ENCODE measurements at places on chromosomes 16 and 17.

DNA sequence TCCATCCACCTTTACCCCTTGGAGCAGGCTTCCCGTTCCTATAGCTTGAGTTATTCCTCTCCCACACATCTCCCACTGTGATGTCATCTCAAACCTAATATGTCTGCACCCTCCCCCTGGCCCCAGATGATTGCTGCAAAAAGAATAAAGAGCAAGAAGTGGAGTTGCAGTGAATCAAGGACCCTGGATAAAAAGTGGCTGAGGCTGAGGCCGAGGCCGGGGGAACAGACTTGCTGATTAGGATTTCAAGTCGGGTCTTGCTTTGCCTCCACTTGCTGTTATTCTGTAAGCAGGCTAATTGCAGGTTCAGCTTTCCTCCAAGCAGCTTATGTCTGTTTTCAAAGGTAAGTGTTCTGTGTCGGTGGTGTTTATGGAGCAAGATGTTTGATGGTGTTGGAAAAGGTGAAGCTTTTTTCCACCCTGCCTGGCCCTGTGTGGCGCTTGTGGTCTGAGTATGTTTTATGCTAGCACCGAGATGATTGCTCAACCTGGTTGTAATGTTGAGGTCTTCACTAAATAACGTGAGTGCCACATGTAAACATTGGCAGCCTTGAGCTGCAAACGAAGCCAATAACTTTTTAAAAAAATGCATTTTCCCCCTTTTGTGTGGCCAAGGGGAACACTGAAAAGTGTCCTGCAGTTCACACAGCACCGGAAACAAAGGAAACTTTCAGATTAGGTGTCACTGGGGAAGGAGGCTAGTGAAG is 15.4 kb downstream of the HS3ST3B1 start:
- DNase-seq = no peak

DNA sequence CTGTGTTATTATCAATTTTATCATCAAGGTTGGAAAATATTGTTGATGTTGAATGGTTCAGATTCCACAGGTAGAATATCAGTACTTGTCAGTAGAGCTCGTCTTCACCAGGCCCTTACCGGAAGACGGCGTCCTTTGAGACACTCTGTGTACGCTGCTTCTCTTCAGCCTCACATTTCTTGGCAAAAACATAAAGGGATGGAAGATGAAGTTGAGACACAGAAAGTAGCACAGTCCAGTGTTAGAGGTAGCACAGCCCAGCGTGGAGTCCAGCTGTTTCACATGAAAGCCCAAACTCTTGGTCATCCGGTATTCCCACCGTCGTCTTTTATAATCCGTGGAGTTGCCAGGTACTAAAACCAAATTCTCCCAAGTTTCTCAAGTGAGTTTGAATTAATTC is 30.4 kb downstream of the ATP2C2 start:
- DNase-seq = no peak

DNA sequence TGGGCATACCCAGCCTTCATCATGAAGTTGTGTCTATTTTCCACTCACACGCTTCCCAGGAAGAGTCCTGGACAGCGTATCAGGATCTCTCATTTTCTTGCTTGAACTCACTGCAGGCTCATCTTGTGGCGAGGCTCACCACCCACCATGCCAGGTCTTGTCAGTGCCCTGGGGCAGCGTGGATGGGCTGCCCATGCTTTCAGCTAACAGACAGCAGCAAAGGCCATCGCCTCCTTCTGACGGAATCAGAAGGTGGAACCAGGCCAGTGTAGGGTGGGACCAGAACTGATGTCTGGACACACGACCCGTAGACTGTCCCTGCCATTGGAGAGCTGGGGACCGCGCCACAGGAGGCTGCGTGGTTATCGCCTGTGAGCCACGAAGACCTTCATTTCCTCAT is 169.4 kb downstream of the FOXL1 start:
- no peak for DNase-seq

DNA sequence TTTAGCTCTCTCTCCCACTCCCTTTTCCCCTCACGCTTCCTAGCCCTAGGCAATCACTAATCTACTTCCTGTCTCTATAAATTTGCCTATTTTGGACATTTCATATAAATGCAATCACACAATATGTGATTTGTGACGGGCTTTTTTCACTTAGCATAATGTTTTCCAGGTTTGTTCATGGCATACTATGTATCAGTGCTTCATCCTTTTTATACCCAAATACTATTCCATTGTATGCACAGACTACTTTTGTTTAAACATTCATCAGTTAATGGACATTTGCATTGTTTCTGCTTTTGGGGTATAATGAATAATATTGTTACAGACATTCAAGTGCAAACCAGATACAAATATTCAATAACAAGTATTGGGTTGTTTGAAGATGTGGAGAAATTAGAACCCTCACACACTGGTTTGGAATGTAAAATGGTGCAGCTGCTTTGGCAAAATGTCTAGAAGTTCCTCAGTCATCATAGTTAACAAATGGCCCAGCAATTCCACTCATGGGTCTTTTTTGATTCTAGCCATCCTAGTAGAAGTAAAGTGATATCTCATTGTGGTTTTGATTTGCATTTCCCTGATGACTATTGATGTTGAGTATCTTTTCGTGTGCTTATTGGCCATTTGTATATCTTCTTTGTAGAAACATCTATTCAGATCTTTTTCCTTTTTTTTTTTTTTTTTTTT is 67.7 kb downstream of the TBX4 start:
- no peak for DNase-seq

DNA sequence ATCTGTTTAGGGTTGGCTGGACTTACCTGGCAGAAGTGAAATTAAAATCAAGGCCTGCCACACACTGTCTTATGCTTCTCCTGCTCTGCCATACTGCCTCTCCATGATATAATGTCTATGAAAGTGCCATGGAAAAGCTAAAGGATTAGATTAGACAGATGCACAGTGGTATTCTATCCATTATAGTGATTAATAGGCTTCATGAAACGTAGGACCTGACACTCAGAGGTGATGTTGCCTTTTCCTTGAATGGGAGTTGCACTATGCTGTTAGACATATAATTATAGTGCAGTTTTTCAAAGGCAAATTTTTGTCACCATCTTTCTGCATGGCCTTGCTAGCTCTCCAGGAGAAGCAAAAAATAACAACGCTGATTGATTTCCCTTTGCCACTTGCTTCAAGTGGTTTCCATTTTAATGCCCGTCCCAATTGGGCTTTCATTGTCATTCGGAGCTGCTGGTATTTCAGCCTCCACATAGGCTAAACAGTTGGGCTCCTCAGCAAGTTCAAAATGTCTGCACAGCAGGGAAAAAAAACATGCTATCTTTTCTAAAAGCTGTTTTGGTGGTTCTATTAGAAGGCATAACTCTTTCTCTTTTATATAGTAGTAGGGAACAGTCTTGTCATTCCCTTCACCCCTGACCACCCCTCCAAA is 502.8 kb upstream of the GOT2 start:
- DNase-seq = no peak

- DNase-seq = no peak
Observed at GRCh38 chr17:40791787-40792436, 7.8 kb downstream of the KRT28 start.

- no peak for DNase-seq
Observed at GRCh38 chr17:38636054-38636453, 30.3 kb upstream of the SRCIN1 start.

- no peak for DNase-seq
Observed at GRCh38 chr16:24538756-24539294, 541 bp upstream of the RBBP6 start.

GRCh38 chr17:81514739-81515529 is 2.3 kb upstream of the ACTG1 start:
- no peak for DNase-seq

DNA sequence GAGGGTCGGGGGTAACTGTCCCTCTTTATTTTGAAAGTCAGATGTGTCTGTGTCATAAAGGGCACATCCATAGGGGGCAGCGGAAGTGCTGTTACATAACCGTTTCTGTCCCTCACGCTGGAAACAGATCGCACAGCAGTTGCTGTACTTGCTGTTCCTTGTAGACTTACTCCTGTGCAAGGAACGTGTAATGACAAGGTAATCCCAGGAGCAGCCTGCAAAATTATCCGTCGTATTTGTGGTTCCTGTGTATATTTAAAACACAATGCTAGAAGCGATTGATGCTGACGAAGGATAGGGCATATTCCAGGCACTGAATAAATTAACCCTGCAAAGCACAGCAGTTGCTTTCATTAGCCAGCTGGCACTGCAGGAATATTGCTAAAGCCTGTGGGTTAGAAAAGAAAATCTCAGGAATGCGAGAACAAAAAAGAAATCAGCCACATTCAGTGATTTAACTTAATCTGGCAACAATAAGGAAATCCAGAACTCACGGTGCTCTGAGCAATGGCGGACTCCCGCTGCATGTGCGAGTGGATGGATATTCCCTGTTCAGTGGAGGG is 76.2 kb downstream of the SPECC1 start:
- no peak for DNase-seq

GRCh38 chr17:40559564-40559916 is 5.7 kb downstream of the CCR7 start:
- DNase-seq = no peak

DNA sequence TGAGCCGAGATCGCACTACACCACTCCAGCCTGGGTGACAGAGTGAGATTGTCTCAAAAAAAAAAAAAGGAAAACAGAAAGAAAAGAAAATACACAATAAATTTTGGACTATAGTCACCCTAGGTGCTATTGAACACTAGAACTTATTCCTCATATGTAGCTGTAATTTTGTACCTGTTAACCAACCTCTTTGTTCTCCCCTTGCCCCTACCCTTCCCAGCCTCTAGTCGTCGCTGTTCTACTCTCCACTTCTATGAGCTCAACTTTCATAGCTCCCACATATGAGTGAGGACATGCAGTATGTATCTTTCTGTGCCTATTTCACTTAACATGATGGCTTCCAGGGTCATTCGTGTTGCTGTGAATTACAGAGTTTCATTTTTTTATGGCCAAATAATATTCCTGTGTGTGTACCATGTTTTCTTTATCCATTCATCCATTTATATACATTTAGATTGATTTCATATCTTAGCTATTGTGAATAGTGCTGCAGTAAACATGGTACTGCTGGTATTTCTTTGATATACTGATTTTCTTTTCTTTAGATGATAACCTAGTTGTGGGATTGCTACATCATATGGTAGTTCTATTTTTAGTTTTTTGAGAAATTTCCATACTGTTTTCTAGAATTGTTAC is 28.3 kb downstream of the VPS35L start:
- no peak for DNase-seq

DNA sequence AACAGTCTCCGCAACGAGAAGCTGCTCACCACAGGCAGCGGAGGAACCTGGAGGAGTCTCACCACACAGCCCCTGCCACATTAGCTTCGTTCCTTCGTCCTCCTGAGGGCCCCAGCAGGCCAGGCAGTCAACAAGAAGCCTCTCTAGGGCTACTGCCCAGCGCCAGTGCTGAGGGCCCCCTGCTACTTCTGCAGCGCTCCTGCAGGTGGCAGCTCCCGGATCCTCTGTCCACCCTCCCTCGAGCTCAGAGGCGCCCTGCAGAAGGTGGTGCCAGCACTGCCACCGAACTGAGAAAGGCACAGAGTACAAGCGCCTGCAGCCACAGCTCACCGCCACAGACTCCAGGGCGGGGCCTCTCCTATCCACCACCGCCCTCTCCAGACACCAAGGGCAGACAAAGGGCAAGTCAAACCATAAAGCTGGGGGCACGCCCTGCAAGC is 27.3 kb downstream of the KDM8 start:
- DNase-seq = no peak

- no peak for DNase-seq
Observed at GRCh38 chr17:61884864-61885263, 21.5 kb upstream of the BRIP1 start.

GRCh38 chr16:53022374-53022773 is 30.3 kb downstream of the CHD9NB start:
- DNase-seq = peak; percentile 7

- no peak for DNase-seq
Observed at GRCh38 chr16:26334218-26335111, 642.7 kb downstream of the HS3ST4 start.

GRCh38 chr17:63505341-63505740 is 17.8 kb upstream of the KCNH6 start:
- no peak for DNase-seq

DNA sequence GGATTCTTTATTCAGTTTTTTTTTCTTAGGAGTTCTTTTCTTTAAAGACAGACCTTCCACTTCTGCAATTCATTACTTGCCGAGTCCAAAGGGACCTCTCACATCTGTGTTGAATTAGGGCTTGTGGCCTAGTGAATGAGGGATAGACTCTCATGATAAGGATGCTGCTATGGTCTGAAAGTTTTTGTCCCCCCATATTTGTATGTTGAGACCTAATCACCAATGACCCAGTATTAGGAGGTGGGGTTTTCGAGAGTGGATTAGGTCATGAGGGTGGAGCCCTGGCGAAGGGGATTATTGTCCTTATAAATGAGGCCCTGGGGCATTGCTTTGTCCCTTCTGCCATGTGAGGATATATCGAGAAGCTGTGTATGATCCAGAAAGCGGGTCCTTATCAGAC is 9.5 kb downstream of the KRT12 start:
- no peak for DNase-seq

- DNase-seq = no peak
Observed at GRCh38 chr17:50836826-50837225, 1.4 kb downstream of the WFIKKN2 start.

DNA sequence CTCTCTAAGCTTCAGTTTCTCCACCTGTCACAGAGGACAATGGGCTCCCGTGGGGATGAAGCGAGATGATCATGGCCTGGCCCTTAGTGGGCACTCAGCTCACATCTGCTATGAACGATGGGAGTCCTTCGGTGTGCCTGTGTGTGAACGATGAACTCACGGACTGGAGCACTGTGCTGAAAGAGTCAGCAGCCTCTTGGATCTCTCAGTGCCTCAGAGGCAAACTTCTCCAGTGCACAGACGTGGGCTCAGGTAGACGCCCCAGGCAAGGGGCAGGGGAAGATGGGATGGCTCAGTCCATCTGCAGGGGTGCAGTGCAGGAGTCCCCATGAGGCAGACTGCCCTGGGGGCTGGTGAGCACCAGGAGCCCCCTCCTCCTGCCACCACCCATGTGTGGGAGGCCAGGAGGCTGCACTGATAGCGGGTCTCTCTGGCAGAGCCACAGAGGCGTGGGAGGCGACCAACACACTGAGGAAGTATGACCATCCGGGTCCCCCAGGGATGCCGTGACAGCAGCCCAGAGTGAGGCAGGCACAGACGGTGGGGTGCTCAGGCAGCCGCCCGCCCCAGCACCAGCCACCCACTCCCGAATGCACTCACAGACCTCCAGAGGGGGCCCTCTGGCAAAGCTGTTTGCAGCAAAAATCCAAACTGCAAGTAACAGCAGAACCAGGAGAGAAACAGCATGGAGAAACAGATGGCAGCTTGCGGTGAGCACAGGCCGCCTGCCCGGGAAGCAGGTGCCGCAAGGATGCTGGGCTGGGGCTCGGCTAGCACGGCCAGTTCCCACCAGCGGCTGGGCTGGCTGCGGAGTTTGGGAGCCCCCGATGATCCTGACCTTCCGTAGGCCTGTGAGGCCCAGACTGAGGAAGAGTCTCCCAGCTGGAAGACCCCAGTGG is 82.7 kb downstream of the RPH3AL start:
- DNase-seq = no peak

DNA sequence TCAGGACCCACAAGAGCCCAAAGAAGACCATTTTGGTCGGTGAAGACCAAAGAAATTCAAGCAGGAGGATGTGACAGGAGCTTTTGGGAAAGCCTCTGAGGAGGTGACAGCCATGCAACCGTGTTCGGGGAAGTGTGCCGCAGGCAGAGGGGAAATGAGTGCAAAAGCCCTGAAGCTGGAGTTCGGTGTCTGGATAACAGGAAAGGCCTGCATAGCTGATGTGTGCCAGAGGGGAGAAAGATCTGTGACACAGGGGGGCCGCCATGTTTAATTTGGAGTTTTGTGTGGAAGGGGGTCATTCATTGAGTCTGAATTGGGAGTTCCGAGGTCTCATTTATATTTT is 870 bp upstream of the ZC3H7A start:
- DNase-seq = no peak

GRCh38 chr16:65124212-65124548 is 2.3 kb upstream of the CDH11 start:
- no peak for DNase-seq
